ENCODE measurements at places on chromosomes 1 and 21.

GRCh38 chr1:7177438-7178146, 392.3 kb downstream of the CAMTA1 start:
- no peak for DNase-seq

- no peak for DNase-seq
Measured at GRCh38 chr1:151067185-151067584, 3.4 kb upstream of the GABPB2 start.

GRCh38 chr1:170032531-170033280, 41.8 kb downstream of the KIFAP3 start:
- DNase-seq: no peak

- no peak for DNase-seq
Measured at GRCh38 chr1:188594542-188595235, 1765.9 kb downstream of the PLA2G4A start.

- no peak for DNase-seq
Measured at GRCh38 chr21:37711286-37711829, 204.9 kb downstream of the KCNJ6 start.

DNA sequence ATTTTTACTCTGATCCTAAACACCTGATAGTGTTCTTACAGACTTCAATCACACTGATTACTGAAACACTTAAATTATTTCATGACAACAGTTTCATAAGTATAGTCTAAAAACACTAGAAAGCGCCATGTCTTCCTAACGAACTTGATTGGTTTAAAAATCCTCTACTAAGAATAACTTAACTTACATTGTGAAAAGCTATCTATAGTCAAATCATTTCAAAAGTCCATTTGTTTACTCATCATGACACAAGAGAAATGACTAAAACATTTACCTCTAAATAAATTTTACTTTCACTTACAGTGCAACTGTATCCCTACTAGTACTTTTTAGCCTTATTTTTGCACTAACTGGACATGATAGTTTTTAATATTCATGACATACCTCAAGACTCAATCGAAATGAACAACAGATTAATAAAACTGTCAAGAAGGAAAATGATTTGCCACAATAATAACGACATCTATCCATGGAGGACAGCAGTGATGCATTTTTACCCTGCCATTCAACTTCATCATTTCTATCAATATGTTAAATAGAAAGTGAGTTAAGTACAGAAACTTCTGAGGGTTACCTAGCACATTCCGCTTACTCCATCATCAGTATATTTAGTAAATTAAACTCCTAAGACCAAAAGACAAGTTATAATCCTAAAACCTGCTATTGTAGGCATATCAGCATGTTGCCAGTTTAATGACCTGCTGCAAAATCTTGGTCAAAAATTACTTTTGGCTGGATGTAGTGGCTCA, 38.4 kb downstream of the AHCTF1 start:
- DNase-seq: no peak

GRCh38 chr1:108747898-108748297, 1.4 kb downstream of the STXBP3 start:
- no peak for DNase-seq

DNA sequence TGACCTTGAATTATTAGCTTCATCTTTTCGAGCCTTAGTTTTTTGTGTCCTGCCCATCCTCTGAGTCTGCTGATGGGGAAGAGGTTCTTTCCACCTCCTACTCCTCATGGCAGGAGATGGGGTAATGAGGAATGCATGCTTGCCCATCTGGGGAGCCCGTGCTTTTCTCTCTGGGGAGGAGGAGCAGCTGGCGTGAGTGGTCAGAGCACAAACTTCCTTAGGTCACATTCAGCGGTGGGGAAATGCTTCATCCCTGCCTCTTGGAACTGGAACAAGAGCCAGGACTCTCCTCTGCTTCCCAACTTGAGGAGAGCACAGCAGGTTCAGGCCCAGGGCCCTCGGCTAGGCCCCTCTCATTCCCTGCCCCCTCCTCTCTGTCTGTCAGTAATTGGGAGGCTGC, 155.0 kb downstream of the PCNX2 start:
- no peak for DNase-seq

DNA sequence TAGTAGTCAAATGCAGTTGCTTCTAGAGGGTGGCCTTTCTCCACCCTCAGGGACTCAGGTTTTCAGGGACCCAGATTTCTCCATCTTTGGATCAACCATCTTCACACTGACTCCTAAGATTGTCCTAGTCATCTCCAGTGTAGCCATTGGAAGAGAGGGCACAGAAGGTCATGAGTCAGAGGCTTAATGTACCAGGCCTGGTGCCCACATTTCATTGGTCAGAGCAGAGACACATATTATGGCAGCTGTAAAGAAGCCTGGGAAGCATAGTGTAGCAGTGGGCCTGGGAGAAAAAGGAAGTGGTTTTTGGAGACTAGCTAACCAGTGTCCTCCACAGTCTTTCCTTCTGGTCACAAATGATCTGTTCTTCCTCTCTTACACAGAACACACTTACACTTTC, 122.5 kb downstream of the GIPC2 start:
- DNase-seq: no peak

DNA sequence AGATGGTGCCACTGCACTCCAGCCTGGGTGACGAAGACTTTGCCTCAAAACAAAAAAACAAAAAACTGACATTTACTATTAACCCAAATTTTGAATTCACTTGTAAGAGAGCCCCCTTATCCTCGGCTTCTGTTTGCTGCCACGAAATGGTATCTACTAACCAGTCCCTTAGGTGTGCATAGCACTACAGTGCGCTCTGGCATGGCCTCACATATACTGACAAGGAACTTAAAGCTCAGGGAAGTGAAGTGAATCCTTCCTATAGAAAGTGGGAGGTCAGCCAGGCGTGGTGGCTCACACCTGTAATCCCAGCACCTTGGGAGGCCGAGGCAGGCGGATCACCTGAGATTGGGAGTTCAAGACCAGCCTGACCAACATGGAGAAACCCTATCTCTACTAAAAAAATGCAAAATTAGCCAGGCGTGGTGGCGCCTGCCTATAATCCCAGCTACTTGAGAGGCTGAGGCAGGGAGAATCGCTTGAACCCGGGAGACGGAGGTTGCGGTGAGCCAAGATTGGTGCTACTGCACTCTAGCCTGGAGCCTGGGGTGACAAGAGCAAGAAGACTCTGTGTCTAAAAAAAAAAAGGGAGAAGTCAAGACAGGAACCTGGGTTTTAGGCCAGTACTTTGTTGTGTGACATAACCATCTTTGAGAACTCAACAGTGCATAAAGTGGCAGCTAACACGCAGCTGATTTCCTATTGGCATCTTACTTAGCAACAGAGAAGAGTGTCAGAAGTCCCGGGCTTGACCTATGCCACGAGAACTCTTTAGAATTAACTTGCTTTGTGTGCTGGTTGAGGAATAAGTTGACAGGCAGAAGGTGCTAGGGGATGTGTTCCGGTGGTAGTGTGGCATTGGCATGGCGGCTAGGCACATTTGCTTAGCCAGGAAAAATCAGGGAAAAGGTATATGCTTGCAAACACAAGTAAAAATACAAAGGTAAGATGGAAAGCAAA, 16.8 kb downstream of the ERRFI1 start:
- no peak for DNase-seq

DNA sequence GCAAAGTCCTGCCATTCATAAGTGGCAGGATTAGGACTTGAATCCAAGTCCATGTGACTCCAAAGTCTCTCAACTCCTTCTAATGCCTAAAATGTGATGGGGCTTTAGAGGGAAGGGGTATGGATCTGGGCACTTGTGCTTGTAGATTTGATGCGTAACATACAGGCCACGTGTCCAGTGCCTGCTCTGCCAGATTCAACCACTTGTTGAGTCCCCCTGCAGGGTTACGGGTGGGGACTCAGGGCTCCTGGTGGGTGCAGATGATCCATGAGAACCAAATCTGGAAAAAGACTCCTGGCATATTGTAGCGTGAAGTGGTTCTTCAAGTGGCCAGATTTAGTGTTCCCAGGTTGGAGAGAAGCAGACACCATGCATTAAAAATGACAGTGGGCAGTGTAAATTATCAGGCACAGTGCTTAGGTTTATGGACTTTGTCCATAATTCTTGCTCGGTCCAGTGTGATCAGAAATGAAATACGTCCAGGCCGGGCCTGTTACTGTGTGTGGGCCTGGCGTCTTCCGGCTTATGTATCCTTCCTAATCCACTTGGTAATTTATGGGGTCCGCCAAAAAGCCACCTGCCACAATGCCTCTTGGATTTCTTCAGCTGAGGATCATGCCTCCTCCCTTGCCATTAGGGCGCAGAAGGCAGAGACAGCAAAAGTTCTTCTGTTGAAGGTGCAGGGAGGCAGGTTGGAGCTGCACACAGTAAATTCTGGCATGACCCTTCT, 51.2 kb upstream of the LRP8 start:
- DNase-seq: no peak

DNA sequence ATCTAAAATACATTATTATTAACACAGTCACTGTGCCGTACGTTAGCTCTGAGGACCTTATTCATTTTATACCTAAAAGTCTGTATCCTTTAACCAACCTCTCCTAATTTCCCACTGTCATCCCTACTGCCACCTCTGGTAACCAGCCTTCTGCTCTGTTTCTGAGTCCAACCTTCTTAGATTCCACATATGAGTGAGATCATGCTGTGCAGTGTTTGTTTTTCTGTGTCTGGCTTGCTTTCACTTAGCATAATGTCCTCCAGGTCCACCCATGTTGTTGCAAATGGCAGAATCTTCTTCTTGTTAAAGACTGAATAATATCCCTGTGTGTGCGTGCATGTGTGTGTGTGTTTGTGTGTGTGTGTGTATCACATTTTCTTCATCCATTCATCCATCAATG, 64.2 kb downstream of the ETS2 start:
- no peak for DNase-seq

DNA sequence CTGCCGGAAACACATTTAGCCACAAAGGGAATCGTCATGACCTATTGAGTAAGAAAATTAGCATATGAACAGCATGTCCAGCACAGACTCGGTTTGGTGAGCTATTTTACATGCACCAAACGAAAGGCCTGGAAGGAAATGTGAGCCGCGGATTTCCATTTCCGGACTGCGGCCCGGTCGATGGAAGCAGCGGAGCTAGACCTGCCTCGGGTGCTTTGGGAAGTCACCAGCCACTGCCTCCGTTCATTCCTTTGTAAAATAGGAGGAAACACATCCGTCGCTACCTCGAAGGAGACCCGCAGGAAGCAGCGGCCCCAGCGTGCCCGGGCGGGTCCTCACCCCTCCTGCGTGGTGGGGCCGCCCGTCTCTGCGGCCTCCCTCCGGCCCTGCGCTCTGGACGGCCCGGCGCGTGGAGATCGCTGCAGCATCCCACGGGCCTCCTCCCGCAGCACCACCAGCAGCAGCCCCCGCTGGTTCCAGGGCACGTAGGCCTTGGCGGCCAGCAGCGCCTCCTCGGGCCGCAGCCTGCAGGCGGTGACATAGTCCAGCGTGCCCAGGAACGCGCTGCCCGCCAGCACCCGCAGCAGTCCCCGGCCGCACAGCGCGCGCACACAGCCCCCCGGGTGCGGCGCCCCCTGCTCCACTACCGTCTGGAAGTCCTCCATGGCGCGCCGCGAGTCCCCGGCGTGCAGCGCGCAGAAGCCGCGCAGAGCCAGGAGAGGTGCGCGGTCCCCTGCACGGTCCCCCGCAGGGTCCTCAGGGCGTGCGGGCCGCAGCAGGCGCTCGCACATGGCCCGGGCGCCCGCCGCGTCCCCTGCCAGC, 12.1 kb downstream of the TTC34 start:
- no peak for DNase-seq

DNA sequence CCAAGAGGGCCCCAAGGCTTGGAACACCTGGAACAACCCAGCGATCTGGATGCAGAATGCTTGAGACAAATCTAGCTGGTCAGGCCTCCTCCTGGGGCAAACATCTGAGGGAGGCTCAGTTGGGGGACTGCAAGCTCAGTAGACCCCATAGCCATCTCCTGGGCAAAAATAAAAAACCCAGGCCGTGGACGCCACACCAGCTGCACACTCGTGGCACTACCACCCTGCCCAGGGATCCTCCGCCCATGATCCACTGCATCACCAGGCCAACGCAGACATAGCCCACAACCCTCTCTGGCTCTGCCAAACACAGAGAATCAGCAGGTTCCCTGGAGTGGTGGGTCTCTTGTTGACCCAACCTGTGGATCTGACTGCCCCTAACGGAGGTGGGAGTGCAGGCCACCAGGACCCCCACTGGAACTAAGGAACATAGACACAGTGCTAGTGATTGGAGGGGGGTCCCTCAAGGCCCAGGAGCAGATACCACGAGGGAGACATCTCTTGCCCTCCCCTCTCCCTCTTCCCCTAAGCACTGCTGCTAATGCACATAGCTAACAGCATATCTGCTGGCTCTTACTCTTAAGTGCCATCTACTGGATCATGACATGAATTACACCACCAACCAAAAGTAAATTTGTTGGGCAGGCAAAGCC, 147.2 kb downstream of the CHD1L start:
- DNase-seq: no peak

GRCh38 chr21:45981151-45982091, at the start of gene COL6A1:
COL6A1 (plus strand) TSS chr21:45981770; CDS start chr21:45981851, 81 bp downstream.
- peak; percentile 87 for DNase-seq

GRCh38 chr1:88673446-88673845, 10.6 kb upstream of the PKN2 start:
- DNase-seq: no peak

DNA sequence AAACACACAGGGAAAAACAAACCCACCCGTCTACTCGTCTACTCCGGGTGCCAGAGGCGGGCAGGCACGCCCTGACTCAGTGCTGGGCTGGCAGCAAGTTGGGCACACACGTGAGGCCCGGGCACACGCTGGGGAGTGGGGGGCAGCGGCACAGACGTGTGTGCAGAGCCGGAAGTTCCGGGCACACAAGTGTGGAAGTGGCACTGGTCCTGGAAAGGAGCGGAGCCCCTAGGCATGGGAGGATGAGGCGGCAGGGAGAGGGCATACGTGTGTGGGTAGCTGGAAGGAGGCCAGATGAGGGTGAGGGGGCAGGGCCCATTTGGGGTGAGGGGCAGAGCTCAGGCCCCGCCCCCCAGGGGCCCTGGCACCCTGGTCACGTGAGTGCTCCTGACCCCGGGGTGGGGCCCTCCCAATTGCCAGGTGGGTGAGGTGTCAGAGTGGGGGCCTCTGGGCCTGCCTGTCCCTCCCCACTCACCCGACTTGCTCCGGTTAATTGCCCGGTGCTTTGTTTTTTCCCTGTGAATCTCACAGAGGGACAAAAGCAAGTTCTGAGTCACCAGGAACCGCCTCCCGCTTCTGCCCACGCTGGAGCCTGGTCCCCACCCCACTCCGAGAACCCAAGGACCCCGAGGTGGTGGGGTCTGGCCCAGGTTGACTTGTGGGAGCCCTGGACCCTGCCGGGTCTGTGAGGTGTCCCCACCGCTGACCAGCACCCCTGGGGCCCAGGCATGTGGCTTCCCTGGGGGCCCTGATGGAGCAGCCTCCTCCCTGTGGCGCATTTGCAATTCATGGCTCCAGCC, 104.8 kb upstream of the CASZ1 start:
- DNase-seq: no peak
